MM.1S (cell line): ENCODE measurements at places on chromosomes 3 and 15.

DNA sequence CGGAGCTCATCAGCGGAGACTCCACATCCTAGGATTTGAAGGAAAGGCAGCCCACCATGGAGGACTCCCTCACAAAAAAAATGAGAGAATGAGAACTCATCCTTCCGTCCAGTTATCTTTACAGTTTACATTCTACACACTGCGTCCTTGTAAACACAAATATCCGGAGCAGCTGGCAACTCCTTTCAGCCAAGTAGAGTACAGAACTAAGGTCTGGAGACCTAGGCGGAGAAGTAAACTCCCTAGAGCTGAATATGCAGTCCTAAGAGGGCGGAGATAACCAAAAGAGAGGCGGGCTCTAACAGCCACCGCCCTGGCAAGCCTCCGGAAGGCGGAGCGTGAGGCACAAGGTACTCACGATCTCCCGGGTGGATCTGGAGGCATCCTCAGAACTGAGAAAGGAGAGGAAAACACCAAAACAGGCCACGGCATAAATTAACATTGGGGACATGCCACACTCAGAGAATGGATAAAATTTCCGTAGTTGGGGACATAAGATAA, 924 bp upstream of the SIN3A start:
- DNase-seq: peak; percentile 91

GRCh38 chr3:194095464-194095863, 40.5 kb upstream of the HES1 start:
- no peak for DNase-seq

- DNase-seq: peak; percentile 70
Measured at GRCh38 chr3:118955914-118956556, 78.6 kb downstream of the IGSF11 start.

- no peak for DNase-seq
Measured at GRCh38 chr3:187802928-187803259, 57.6 kb upstream of the BCL6 start.

DNA sequence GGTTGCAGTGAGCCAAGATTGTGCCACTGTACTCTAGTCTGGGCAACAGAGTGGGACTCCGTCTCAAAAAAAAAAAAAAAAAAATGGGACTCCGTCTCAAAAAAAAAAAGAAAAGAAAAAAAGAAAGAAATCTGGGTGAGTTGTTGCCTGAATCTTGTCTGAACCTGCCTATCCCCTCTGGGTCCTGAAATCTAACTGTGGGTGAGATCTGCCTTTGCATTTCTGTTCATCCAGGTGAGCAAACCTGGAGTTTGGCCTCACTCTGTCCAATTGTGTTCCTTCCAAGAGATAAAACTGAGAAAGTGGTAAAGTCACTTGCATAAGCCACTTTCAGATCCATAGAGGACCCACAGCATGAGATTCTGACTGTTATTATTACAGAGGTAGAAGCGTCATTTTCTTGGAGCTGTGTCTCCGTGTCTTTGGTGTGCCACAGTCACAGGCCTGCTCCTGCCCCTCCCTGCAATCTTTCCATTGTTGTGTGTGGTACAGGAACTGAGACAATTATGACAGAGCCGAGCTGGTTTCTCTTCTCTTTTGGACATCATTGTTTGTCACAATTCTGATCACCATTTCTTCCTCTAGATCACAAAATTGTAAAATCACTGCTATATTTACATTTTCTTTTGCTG, 235.9 kb downstream of the LPP start:
- no peak for DNase-seq

- DNase-seq: no peak
Measured at GRCh38 chr3:100426067-100426682, 24.8 kb downstream of the LNP1 start.

DNA sequence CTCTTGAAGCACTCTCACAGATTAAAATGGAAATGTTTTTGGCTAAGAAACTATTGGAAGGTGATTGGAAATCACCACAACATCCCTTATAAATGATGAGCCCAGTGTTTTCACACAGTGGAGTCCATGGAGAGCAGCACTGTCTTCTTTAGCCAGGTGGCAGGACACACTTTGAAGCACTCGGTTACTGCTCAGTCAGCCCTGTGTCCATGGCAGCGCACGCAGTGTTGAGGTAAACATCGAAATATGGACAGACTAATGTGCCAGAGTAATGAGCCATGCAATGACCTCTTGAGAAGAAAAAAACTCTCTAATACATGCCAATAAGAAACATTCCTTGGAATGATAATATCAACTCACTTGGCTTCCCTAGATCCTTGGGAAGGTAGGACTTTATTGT, 66.6 kb downstream of the TGFBR2 start:
- no peak for DNase-seq

DNA sequence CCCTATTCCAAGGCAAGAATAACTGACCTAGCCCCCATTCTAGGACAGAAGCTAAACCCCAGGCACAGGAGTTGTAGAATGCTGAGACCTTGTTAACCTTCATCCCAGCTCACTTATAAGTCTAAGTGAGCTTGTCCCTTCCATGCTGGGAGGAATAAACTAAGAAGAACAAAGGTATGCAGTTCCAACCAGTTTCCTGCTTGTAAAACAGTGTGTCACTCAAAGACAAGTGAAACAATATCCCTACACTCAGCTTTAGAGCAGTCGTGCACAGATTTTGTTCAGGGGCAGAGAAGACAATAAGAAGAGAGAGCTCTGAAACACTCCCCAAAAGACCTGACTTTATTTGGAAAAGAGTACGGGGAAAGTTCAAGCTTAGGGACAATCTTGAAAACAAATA, 292.1 kb downstream of the CGGBP1 start:
- DNase-seq: no peak

GRCh38 chr15:99711625-99712024, 21.6 kb downstream of the LYSMD4 start:
- DNase-seq: no peak

GRCh38 chr3:42277676-42278075, 11.7 kb upstream of the CCK start:
- no peak for DNase-seq

GRCh38 chr3:182294256-182294655, 499.0 kb upstream of the ATP11B start:
- no peak for DNase-seq

- no peak for DNase-seq
Measured at GRCh38 chr15:91694131-91694830, 159.2 kb upstream of the SLCO3A1 start.

GRCh38 chr3:64954995-64955636, 267.3 kb upstream of the ADAMTS9 start:
- no peak for DNase-seq

GRCh38 chr3:32146746-32147211, 40.4 kb downstream of the GPD1L start:
- DNase-seq: no peak

DNA sequence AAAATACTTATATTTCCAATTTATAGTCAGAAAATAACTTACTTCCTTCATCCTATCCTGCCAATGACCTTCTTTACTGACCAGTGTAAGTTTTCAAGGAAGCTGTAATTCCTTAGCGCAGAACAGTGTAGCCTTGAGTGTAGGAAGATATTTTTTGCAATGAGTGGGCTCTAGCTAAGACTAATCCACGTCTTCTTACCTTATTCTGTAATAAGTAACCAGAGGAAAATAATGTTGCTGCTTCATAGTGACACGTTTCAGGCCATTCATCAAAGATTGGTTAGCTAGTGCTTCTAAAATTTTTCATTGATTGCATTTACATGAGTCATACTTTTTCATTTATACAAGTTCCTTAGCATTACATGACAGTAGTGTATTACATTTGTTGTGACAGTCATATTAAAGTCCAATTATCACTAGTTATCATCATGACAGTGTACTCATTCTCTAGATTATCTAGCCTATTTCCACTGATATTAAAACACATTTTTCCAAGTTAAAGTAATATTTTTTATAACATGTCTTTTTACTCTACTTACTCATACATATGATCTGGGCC, 403.8 kb upstream of the EPHA3 start:
- no peak for DNase-seq

- no peak for DNase-seq
Measured at GRCh38 chr3:38623539-38623938, 25.9 kb downstream of the SCN5A start.

- peak; percentile 49 for DNase-seq
Measured at GRCh38 chr3:133136114-133137041, 98.2 kb downstream of the TMEM108 start.

DNA sequence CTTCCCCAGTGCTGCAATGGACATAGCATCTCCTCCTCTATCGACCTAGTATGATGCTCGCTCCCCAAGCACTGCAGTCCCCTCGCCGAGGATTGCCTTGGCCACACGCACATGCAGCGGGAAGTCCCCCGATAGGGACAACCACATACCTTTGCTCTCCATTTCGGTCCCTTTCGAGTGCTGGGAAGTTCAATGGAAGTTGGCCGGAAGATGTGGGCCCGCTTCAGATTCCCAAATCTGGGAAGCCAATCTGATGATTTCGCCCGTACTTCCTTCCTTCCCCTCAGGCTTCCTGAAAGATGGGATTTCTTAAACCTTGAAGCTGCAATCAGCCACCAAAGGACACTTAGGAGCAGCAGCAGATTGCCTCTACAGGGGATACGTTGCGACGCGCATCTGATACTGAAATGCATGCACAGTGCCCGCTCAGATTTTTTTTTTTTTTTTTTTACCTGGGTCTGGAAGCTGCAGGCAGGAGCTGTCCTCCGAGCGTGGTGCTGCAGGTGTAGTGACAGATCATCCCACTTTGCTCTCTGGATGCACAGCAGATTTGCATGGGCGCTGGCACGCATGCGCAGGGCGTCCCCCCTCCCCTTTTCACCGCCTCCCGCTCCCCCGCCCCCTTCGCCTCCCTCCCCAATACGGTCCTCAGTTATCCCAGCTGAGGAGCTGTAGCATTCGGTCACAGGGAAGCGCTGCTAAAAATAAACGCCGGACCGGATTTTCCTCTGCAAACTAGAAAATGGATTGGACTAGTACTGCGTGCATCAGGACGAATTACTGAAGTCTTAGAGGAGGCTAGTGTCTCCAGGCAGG, at the start of gene FGF12:
Gene FGF12, minus strand, starts transcription at position 510 of the 816 bp plus-strand sequence.
- peak; percentile 96 for DNase-seq

DNA sequence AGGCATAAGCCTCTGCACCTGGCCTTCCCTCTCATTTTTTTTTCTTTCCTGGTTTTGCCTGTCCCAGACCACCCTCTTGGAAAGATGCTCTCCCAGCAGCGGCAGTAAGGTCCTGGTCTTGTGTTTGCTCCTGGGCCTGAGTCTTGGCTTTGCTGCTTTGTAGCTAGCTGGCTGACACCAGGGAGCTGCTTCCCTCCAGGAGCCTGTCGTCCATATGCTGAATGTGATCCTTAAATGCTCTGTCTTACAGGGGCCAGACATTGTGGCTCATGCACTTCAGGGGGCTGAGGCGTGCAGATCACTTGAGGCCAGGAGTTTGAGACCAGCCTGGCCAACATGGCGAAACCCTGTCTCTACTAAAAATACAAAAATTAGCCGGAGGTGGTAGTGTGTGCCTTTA, 17.2 kb downstream of the FLNB start:
- no peak for DNase-seq

DNA sequence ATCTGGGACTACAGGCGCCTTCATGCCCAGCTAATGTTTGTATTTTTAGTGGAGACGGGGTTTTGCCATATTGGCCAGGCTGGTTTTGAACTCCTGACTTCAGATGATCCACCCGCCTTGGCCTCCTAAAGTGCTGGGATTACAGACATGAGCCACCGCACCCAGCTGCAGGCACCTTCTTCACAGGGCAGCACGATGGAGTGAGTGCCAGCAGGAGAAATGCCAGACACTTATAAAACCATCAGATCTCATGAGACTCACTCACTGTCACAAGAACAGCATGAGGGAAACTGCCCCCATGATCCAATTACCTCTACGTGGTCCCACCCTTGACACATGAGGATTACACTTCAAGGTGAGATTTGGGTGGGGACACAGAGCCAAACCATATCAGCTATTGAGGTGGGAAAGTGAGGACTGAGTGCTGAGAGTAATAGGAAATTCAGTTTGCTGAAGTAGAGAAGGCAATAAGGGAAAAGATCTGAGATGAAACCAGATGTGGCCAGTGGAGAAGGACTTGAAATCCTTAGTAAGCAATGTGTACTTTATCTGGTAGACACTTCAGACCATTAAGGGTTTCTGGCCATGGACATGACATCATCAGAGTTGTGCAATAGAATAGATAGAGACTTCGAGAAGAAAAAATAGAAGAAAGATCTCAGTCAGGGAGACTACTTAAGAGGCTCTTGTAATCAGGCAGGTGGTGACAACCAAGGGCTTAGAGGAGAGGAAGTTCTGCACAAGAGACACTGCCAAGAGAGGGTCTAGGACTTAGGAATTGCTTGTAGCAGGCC, 18.1 kb upstream of the ATP13A5 start:
- DNase-seq: no peak

DNA sequence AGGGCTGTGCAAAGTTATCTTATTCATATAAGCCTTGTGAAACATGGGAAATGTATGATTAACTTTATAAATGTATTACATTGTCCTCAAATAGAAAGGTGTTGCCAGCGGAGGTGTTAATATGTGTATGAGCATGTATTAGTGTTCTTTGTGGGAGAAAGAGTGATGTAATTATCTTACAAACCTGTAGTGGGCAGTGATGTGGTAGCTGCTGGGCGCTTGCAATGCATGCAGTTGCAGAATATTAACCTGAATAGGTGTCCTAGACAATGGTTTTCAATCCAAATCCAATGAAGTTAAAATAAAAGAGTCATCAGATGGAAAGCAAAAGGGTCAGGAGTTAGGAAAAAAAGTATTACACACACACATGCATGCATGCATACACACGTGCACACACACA, 881.3 kb upstream of the CADM2 start:
- DNase-seq: no peak

DNA sequence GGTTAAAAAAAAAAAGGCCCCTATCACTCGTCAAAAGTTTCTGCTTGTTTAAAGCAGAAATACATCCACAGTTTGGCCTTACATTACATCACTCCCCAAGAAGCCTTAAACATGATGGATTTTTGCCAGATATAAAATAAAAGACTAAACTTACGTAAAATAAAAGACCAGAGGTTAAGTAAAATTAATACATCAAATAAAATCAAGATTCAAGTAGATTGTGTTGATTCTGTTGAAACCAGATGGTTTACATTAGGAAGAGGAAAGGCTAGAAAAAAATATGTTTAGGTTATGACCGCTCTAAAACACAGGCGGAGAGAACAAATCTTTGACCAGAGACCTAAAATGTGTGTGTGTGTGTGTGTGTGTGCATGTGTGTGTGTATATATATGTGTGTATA, 104.1 kb downstream of the DUT start:
- no peak for DNase-seq

GRCh38 chr3:103960819-103961218, 1405.9 kb upstream of the ALCAM start:
- DNase-seq: no peak

DNA sequence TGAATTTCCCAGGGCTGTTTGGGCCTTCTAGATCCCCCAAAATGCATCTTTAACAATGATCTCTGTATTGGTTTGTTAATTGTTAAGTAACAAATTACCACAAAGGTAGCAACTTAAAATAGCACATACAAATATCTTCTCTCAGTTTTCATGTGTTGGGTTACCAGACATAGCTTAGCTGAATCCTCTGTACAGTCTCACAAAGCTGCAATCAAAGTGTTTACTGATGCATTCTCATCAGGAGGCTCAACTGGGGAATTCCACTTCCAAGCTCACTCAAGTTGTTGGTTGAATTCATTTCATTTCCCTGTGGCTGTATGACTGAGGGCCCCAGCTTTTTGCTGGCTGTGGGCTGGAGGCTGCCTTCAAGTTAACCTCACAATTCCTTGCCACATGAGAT, 297.6 kb downstream of the RPLP1 start:
- no peak for DNase-seq

- no peak for DNase-seq
Measured at GRCh38 chr3:125203731-125204130, 8.8 kb downstream of the SLC12A8 start.
